ENCODE measurements at places on chromosomes 4 and X. TPM values are rescaled to one million over a fixed set of nuclear protein-coding genes. Genes with fewer than 3 reads are reported as not detected.

- H3K27ac ChIP-seq, result no peak overlapping the region
- H3K4me1 ChIP-seq, result no peaks in the 10 kb centered on the region
- DNase-seq, result no peak
- H3K27me3 ChIP-seq, result no peaks in the 10 kb centered on the region
- peaks cover 10% of the 10 kb centered on the region for H3K36me3 ChIP-seq
Observed at GRCh38 chr4:5689065-5689464, 19.3 kb downstream of the EVC2 start.

GRCh38 chrX:9911487-9911886, 55.7 kb upstream of the CLDN34 start:
- no peak overlapping the region for H3K27ac ChIP-seq
- H3K27me3 ChIP-seq, result no peaks in the 10 kb centered on the region
- peaks cover 3% of the 10 kb centered on the region for H3K4me1 ChIP-seq
- H3K36me3 ChIP-seq, result no peaks in the 10 kb centered on the region

- no peaks in the 10 kb centered on the region for H3K4me1 ChIP-seq
- H3K4me3 ChIP-seq, result no peak overlapping the region
- no peaks in the 10 kb centered on the region for H3K36me3 ChIP-seq
- H3K27ac ChIP-seq, result no peak overlapping the region
Observed at GRCh38 chrX:102063445-102064074, 61.9 kb upstream of the TCEAL2 start.

- H3K36me3 ChIP-seq, result no peaks in the 10 kb centered on the region
- no peak overlapping the region for H3K27ac ChIP-seq
- DNase-seq, result no peak
Observed at GRCh38 chr4:109969919-109970318, 57.2 kb downstream of the EGF start.

GRCh38 chr4:135948797-135949196, 1583.5 kb downstream of the PCDH18 start:
- no peaks in the 10 kb centered on the region for H3K4me1 ChIP-seq
- no peak overlapping the region for H3K4me3 ChIP-seq
- no peaks in the 10 kb centered on the region for H3K36me3 ChIP-seq
- no peak overlapping the region for H3K27ac ChIP-seq
- no peak for DNase-seq

DNA sequence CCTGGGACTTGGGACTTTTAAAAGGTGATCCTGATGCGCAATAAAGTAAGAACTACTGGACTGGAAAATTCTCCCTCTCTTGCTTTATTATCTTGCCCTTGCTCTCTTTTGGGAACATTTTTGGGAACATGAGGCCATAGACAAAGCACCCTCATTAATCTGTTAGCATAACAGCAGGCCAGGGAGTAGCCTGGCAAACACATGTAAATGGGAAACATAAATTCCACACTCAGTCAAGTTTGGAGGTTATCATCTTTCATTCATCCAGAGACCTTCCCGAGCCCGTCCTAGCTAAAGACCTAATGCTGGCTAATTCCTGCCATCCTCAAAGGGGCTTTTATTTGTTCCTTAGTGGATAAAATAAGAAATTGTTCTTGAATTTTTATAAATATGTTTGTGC, 162.8 kb upstream of the ARX start:
- no peaks in the 10 kb centered on the region for H3K4me1 ChIP-seq
- no peak for DNase-seq
- no peak overlapping the region for H3K4me3 ChIP-seq

DNA sequence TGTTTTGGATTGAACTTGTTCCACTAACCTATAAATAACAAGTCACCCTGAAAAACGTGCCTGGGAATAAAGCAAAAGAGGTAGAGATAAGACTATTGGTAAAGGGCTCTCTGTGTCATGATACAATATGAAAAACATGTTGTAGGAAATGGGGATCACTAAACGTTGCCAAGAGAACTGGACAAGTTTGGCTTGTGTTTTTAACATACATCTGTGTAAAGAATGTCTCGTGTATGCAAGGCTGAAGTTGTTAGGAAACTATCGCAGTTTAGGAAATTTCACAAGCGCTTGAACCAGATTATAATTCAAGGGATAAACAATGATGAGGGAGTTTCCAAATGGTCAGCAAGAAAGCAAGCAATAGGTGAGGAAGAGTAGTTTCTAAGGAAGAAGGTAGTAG, 655.8 kb downstream of the PCDH7 start:
- H3K4me1 ChIP-seq, result no peaks in the 10 kb centered on the region
- H3K36me3 ChIP-seq, result no peaks in the 10 kb centered on the region
- H3K27me3 ChIP-seq, result no peaks in the 10 kb centered on the region
- no peak overlapping the region for H3K4me3 ChIP-seq

DNA sequence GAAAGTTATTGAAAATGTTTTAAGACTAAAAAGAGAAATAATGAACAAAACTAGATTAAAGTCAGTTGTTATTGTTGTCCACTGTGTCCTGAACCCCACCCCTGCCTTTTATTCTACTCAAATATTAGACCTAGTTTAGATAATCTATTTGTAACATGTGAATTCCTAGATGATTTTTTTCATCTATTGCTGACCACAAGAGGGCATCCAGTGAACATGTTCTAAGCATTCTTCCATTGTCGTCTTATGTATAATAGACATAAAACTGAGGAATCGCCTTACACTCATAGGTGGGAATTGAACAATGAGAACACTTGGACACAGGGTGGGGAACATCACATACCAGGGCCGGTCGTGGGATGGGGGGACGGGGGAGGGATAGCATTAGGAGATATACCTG, 36.4 kb upstream of the HPRT1 start:
- no peaks in the 10 kb centered on the region for H3K36me3 ChIP-seq
- DNase-seq, result no peak
- no peak overlapping the region for H3K4me3 ChIP-seq
- no peaks in the 10 kb centered on the region for H3K27me3 ChIP-seq
- H3K4me1 ChIP-seq, result no peaks in the 10 kb centered on the region
- H3K27ac ChIP-seq, result no peak overlapping the region

DNA sequence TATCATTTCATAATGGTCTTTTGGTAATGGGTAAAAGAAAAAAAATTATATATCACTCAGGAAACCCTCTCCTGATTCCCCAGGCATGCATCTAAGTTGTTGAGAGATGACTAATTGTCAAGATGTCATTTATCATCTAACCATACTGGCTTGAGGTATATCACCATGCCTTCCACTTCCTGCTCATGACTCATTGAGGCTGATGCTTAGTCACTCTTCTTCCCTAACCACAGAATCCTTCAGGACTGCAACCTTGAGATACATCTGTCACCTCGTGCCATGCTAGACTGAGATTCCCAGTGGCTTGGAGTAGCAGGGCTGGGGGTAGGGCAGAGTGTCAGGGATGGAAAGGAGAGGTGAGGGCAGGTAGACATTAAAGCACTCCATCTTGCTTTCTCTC, 782.5 kb upstream of the INTU start:
- H3K4me3 ChIP-seq, result no peak overlapping the region
- no peaks in the 10 kb centered on the region for H3K36me3 ChIP-seq
- H3K27ac ChIP-seq, result no peak overlapping the region
- H3K4me1 ChIP-seq, result no peaks in the 10 kb centered on the region

DNA sequence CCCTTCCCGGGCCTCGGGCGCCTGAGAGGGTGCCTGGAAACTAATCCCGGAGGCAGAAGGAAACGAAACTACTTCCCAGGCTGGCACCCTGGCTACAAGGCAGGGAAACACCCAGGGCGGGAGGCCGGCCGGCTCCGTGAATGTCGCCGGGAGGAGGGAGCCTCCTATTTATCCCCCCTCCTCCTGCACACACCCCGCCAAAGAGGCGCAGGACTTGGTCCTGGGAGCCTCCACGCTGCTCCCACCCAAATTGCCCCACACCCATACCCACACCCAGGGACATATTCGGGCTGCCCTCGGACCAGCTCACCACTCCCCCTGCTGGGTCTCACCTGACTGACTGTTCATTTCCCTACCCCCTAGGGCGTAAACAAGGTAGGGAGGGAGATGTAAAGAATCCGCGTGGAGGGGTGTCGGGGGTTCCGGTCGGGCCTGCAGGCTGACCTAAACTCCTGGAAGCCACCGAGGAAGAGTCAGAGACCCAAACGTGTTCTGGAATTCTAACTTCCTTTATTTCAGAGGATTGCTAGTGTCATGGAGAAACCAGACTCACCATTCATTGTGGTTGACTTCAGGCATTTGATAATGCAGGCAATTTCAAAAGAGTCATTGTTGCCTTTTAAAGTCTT, at the start of gene BTC:
Gene BTC, minus strand, starts transcription at position 142 of the 629 bp plus-strand sequence. CDS start 198 bp downstream, outside the sequence.
- peak within 1 kb of the TSS; percentile 54 for H3K4me3 ChIP-seq
- DNase-seq, result peak; percentile 18

GRCh38 chr4:8914461-8915171, 43.0 kb upstream of the HMX1 start:
- H3K27ac ChIP-seq, result no peak overlapping the region
- no peaks in the 10 kb centered on the region for H3K4me1 ChIP-seq
- no peak overlapping the region for H3K4me3 ChIP-seq
- DNase-seq, result no peak
- no peaks in the 10 kb centered on the region for H3K36me3 ChIP-seq
- no peaks in the 10 kb centered on the region for H3K27me3 ChIP-seq

DNA sequence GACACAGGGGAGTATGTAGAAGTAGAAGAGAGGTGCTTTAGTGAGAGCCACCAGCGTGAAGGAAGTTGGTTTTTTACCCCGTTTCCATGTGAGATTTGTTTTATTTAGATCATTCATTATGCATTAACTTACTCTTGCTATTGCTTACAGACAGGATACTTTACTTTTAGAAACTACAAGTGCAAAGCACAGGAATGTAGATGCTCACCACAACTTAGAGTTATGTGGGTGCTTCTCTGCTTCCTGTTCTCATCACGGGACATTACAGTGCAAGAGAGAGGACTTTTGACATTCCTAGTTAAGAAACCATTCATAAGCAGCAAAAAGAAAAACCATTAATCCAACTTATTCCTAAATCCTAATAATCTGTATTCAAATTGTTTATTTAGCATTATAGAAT, 25.6 kb upstream of the SPANXD start:
- H3K4me3 ChIP-seq, result no peak overlapping the region
- no peaks in the 10 kb centered on the region for H3K27me3 ChIP-seq
- no peak overlapping the region for H3K27ac ChIP-seq
- H3K4me1 ChIP-seq, result no peaks in the 10 kb centered on the region

- no peak overlapping the region for H3K27ac ChIP-seq
- DNase-seq, result no peak
- no peaks in the 10 kb centered on the region for H3K4me1 ChIP-seq
- H3K27me3 ChIP-seq, result no peaks in the 10 kb centered on the region
- no peaks in the 10 kb centered on the region for H3K36me3 ChIP-seq
Observed at GRCh38 chr4:174494726-174495125, 27.6 kb downstream of the HPGD start.

GRCh38 chr4:109278594-109279031, 23.8 kb downstream of the COL25A1 start:
- no peaks in the 10 kb centered on the region for H3K4me1 ChIP-seq
- no peaks in the 10 kb centered on the region for H3K36me3 ChIP-seq
- no peak overlapping the region for H3K4me3 ChIP-seq
- H3K27me3 ChIP-seq, result no peaks in the 10 kb centered on the region
- DNase-seq, result no peak

GRCh38 chr4:162535121-162535520, 371.3 kb upstream of the FSTL5 start:
- H3K4me1 ChIP-seq, result no peaks in the 10 kb centered on the region
- no peak overlapping the region for H3K4me3 ChIP-seq
- no peak for DNase-seq
- H3K27me3 ChIP-seq, result no peaks in the 10 kb centered on the region
- H3K27ac ChIP-seq, result no peak overlapping the region
- no peaks in the 10 kb centered on the region for H3K36me3 ChIP-seq

The AVPR2 gene
- 2.2 TPM for total RNA-seq

The SULT1B1 gene
- 0.79 TPM for total RNA-seq

The VCX gene
- total RNA-seq, result not detected

The DDIT4L gene
- 0.75 TPM for total RNA-seq

The CXCL3 gene
- total RNA-seq, result 0.32 TPM

The HAND2 gene
- total RNA-seq, result 175 TPM

The SPARCL1 gene
- 298 TPM for total RNA-seq
